Astrocyte (in vitro differentiated cells and primary cell): ENCODE measurements at places on chromosomes 5 and 9.

- DNase-seq, result no peak
These were observed 858 bp downstream of the NCS1 start for GRCh38 chr9:130172858-130173665.

- DNase-seq, result peak; percentile 73
These were observed at the start of gene WHRN for GRCh38 chr9:114505187-114506081. TSS of gene WHRN (minus strand) at chr9:114505473. CDS start at chr9:114504801, 672 bp downstream.

GRCh38 chr5:177086654-177087397 lies at the start of gene FGFR4:
TSS of gene FGFR4 (plus strand) at chr5:177086915. CDS start at chr5:177089603, 2,688 bp downstream.
- peak; percentile 9 for DNase-seq

DNA sequence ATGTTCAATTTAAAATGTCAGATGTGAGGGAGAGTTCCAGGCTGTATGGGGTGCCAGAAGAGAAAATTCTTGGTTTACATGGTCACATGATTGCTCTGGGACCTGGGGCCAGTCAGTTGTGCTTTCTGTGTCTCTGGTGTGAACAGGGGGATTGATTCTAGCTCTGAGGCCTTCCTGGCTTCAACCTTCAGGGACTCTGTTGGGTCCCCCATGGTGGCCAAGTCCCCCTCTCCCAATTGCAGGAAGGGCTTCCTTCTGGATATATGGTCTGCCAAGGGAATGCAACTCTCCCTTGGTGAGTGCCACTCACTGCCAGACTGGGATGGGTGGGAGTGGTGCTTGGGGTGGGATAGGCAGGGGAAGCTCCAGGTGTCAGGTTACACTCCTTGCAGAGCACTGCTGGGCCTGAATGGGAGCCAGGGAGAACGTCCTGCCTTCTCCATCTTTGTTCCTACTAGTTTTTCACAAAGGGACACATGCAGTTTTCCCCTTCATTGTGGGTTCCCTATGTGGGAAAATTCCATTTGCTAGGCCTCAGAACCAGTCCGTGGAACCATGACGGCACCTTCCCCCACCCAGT lies 153.2 kb downstream of the MELK start:
- DNase-seq, result no peak

GRCh38 chr5:132528866-132529634 lies 14.3 kb downstream of the IL5 start:
- DNase-seq, result no peak

DNA sequence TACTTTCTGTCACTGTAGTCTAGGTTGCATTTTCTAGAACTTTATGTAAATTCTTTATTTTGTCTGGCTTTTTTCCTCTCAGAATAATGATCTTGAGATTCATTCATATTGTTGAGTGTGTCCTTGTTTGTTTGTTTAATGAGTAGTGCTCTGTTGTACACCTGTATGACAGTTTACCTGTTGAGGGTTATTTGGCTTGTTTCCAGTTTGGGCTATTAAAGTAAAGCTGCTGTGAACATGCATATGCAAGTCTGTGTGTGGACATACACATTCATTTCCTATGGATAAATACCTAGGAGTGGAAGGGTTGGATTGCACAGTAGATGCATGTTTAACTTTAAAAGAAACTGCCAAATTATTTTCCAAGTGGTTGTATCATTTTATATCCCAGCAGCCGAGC lies 30.4 kb downstream of the MVB12B start:
- DNase-seq, result no peak

GRCh38 chr9:124279531-124280175 lies 21.9 kb downstream of the NEK6 start:
- peak; percentile 47 for DNase-seq

GRCh38 chr9:122016309-122016708 lies 76.8 kb downstream of the TTLL11 start:
- DNase-seq, result no peak

DNA sequence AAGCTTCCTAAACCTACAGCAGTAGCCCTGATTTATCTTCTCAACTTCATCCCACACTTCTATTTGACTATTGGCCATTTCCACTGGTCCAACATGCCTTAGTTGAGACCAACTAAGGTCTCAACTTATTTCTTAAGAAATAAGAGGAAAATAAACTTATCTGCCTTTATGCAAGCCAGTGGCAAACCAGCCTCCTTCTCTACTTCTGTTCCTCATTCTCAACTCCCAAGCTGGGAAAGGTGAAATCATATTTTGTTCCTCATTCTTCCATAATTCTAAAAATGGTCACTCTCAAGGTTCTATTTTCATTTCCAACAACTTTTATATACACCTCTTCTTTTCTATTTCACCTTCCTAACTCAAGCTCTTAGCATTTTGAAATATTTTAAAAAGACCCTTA lies 149.6 kb upstream of the C9orf72 start:
- no peak for DNase-seq

GRCh38 chr9:88998911-88999310 lies 7.6 kb downstream of the S1PR3 start:
- DNase-seq, result peak; percentile 54

DNA sequence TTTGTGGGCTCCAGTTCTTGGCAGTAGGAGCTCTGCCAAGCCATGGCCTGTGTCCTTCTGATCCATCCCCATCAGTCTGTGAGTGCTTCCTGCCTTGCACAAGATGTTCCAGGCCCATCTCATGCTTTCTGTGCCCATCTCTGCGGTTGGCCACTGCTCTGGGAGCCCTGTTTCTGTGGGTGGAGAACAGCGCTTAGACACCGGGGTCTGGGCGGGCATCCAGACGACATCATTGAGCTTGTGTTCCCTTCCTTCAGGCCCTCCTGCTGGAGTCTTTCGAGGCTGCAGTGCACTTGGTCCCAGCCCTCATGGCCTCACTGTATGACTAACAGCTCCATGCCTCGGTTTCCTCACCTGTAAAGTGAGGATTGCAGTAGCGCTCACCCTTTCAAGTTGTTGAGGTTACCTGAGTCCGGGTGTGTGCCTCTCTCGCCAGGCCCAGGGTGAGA lies 14.9 kb upstream of the CARD19 start:
- peak; percentile 17 for DNase-seq

DNA sequence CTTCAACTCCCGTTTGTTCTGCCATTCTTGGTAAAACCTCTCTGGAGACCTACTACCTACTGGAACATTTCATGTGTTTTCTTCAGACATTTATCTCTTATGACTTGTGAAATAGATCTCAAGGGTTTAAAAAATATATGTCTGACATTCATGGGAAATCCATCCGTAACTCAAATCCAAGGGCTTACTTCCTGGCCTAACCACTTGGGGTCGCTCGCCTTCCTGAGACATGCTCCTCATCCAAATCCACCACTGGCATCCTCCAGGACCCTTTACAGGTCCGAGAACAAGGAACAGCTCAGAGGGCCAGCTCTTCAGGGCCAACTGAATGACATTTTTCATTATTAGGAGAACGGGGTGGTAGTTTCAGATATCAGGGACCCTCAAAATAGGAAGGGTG lies 235.1 kb upstream of the TUT7 start:
- no peak for DNase-seq

DNA sequence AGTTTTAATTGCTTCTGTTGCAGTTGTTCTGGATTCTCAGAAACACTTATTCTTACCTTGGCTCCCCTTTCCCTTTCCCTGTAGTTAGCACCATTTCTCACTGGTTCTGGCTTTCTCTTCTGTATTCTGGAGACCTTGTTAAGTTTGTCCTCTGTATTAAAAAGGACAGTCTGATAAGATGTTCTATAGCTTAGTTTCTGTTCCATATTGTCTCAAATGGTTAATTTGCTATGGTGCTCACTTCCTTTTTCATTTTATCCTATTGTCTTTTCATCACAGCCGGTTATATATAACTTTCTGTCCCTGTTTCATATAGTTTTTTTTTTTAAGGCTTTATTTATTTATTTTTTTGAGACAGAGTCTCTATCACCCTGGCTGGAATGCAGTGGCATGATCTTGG lies 41.4 kb upstream of the KIAA1958 start:
- DNase-seq, result no peak

DNA sequence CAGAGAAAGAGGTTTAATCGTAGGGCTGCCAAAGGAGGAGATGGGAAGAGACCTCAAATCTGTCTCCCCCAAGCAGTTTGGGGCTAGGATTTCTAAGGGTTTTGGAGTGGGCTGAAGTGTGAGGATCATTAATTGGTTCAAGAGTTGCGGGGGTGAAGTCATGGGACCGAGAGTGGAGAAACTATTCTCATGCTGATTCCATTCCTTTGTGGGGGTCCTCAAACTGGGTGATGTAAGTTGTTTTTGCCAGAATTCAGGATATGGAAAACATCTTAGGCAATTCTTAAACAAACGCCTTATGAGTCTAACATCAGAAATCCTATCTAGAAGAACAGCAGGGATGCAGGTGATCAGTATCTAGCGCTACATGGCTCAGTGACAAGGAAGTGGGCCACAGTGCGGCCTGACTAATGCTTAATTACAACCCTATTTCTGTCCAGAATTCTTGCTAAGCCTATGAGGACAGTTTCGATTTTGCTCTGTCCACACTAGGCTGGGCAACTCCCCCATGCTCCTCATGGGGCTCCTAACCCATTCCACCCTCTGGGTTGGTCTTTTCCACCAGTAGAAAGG lies 27.7 kb upstream of the TRIO start:
- DNase-seq, result no peak

GRCh38 chr9:112198646-112199045 lies 23.5 kb upstream of the SUSD1 start:
- no peak for DNase-seq

DNA sequence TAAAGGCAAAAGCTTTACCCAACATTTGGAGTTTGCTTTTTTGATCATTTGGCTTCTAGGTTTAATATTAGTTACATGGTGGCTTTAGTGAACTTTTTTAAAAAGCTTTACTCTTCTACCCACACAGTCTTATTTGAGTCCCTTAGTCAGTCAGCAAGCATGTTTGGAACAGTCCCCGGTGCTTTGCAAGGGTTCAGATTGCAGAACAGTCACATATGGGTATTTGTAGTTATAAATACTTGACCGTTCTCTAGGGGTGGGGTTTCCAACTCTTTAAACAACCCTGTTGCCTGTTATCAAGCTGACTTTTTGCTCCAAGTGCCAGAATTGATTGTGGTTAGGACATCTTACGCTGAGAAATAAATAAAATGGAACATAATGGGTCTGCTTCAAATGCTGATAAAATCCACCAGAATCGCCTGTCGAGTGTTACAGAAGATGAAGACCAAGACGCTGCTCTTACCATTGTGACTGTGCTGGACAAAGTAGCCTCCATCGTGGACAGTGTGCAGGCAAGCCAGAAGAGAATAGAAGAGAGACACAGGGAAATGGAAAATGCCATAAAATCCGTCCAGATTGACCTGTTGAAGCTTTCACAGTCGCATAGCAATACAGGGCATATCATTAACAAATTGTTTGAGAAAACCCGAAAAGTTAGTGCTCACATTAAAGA lies at the start of gene CAVIN4:
Gene CAVIN4 (plus strand): TSS at position 304 of the 673 bp plus-strand sequence. CDS start 65 bp downstream, at position 369.
- DNase-seq, result peak; percentile 92

GRCh38 chr5:179699616-179700237 lies 960 bp downstream of the CANX start:
- peak; percentile 27 for DNase-seq

DNA sequence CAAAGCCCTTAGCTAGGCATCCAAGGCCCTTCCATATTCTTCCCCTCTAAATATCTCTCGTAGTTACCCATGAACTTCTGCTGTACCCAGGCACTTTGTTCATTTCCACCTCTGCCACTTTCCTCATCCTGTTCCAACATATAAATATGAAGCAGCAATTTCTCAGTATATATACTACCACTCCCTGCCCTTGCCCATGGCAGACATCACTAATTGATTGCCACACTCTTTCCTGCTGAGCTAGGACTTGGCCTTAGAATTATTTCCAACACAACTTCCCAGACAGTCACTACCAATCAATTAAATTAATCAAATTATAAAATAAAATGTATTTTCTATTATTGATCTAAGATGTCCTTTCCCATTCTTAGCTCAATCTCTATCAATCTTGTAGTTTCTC lies 8.5 kb downstream of the INSYN2B start:
- DNase-seq, result no peak

DNA sequence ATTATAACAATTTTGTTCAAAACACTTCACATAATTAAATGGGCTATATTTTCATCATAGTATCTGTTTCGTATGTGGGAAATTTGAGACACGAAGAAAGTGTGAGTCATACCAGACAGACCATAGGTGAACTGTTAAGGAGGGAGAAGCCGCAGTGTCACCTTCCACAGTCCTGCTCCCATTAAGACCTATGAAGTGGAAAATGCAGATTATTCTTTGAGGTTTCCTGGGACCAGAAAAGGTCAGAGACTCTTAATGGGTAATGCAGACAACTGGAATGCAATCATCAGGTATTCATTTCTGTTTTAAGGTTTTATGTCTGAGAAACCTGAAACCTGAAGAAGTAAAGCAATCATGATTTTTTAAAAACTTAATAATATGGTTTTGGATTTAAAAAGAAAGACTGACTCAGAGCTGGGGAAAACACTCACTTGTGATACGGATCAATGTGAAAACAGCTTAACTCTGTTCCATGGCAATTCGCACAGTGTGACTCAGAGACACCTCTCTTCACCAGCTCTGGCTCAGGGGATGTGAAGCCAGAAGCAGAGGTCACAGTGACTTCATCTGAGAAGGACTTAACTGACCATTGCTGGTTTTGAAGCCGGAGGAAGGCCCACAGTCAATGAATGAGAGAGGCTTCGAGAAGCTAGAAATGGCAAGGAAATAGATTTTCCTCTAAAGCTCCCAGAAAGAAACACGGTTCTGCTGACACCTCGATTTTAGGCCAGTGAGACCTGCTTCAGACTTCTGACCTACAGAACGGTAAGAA lies 17.2 kb upstream of the GCNT1 start:
- peak; percentile 96 for DNase-seq

GRCh38 chr5:141636106-141636412 lies 590 bp downstream of the HDAC3 start:
- DNase-seq, result no peak

GRCh38 chr5:81246697-81247096 lies 13.6 kb downstream of the CKMT2 start:
- DNase-seq, result no peak

- DNase-seq, result peak; percentile 70
These were observed 87.9 kb downstream of the CEMIP2 start for GRCh38 chr9:71680189-71680980.
